ENCODE measurements at places on chromosomes 3 and 15.

GRCh38 chr15:89680282-89680873, 1.2 kb upstream of the PLIN1 start:
- H3K4me1 ChIP-seq = no peaks in the 10 kb centered on the region
- peaks cover 5% of the 10 kb centered on the region for H3K36me3 ChIP-seq
- no peaks in the 10 kb centered on the region for H3K27me3 ChIP-seq
- H3K27ac ChIP-seq = no peak overlapping the region
- H3K4me3 ChIP-seq = no peak overlapping the region

DNA sequence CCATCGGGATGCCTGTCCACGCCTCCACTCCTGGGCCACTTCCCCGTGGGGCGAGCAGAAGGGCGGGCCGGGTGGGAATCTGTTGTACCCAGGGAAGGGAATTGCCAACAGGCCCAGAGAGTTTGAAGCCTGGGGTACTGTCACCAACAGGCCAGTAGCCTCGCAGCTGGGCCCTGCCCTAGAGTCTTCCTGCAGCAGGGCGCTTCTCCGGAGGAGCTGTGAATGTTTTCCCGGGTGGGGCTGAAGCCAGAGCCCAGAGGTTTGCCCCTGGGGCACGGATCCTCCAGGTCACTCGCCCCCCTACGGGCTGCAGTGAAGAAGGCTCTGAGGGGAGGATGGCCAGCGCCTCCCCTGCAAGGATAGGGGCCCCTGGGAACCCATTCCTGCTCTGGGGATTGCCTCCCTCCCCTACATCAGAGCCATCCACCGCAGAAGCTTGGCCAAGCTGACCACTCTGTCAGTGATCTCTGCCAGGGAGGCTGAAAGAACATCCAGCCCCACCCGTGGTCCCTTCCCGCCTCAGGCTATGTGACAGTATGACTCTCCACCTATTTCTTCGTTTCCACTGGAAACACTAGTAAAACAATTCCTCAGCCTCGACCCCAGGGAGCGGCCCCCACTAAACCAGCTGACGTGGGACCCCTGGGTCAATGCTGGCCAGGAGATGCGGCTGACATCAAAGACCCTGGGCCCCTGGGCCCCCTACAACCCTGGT, 16.8 kb downstream of the CIDEC start:
- no peaks in the 10 kb centered on the region for H3K27me3 ChIP-seq
- no peak overlapping the region for H3K4me3 ChIP-seq
- H3K36me3 ChIP-seq = no peaks in the 10 kb centered on the region
- peaks cover 46% of the 10 kb centered on the region for H3K4me1 ChIP-seq
- DNase-seq = no peak

DNA sequence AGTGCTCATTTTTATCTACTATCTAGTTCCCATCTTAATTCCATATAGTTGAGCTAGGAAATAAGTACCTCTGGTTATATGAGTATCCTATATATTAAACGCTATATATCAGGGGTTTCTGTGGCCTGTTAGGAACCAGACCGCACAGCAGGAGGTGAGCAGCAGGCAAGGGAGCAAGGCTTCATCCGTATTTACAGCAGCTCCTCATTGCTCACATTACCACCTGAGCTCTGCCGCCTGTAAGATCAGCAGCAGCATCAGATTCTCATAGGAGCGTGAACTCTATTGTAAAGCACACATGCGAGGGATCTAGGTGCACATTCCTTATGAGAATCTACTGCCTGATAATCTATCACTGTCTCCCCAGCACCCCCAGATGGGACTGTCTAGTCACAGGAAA, 23.0 kb downstream of the GSK3B start:
- H3K27me3 ChIP-seq = no peaks in the 10 kb centered on the region
- no peak overlapping the region for H3K27ac ChIP-seq
- no peak overlapping the region for H3K4me3 ChIP-seq

- DNase-seq = no peak
- H3K27me3 ChIP-seq = no peaks in the 10 kb centered on the region
- no peak overlapping the region for H3K27ac ChIP-seq
- no peak overlapping the region for H3K4me3 ChIP-seq
- H3K36me3 ChIP-seq = no peaks in the 10 kb centered on the region
- H3K4me1 ChIP-seq = no peaks in the 10 kb centered on the region
Measured at GRCh38 chr3:107861422-107861821, 229.4 kb downstream of the CD47 start.

DNA sequence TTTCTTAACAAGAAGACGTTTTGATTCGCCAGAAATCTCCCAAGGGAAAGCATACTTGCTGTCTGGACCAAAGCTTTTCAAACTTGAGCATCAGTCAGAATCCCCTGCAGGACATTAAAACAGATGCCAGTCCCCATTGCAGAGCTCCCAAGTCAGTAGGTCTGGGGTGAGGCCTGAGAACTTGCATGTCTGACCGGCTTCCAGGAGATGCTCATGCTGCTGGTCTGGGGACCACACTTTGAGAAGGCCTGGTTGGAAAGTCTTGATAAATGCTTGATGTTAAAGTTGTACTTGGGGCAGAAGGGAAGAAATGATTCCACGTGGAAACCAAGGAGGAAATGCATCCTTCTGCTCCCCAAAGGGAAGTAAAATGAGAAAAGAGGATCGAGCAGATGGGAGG, 24.3 kb upstream of the CAV3 start:
- no peak for DNase-seq
- no peak overlapping the region for H3K4me3 ChIP-seq
- H3K27ac ChIP-seq = no peak overlapping the region
- H3K4me1 ChIP-seq = no peaks in the 10 kb centered on the region

- no peak overlapping the region for H3K4me3 ChIP-seq
- peaks cover 3% of the 10 kb centered on the region for H3K27me3 ChIP-seq
- no peaks in the 10 kb centered on the region for H3K4me1 ChIP-seq
Measured at GRCh38 chr15:84023636-84024035, 211.9 kb upstream of the GOLGA6L4 start.

DNA sequence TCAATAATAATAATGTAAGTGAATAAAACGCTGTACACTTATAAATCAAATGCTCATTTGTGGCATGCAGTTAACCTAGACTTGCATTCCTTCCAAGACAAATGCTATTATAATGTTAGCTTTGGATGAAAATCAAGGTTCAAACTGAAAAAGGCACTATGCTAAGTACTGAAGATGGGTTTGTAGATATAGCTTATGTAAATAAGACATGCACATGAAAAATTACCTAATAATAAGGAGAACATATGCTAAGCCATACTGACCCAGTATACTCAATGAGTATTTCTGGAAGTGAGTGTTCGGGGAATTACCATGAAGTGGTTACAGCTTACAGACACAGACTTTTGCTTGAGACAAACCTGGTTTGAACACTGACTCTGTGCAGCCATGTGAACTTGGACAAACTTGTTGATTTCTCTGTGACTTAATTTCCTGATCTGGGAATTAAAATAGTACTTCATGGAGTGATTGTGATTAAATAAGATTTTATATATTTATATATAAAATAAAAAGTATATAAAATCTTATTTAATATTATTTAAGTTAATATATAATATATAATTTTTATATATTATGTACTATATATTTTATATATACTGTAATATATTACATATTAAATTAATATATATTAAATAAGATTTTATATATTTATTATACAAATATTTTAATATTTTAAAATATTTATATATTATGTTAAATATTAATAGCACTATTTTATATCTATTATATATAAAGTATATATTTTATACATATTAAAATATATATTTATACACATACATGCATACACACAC, 159.2 kb downstream of the ZPLD1 start:
- DNase-seq = no peak
- H3K36me3 ChIP-seq = no peaks in the 10 kb centered on the region
- no peaks in the 10 kb centered on the region for H3K27me3 ChIP-seq
- no peak overlapping the region for H3K27ac ChIP-seq
- no peaks in the 10 kb centered on the region for H3K4me1 ChIP-seq
- no peak overlapping the region for H3K4me3 ChIP-seq

GRCh38 chr15:83582381-83582780, 71.5 kb upstream of the ADAMTSL3 start:
- H3K27me3 ChIP-seq = no peaks in the 10 kb centered on the region
- H3K36me3 ChIP-seq = no peaks in the 10 kb centered on the region
- H3K4me3 ChIP-seq = no peak overlapping the region
- no peak for DNase-seq

DNA sequence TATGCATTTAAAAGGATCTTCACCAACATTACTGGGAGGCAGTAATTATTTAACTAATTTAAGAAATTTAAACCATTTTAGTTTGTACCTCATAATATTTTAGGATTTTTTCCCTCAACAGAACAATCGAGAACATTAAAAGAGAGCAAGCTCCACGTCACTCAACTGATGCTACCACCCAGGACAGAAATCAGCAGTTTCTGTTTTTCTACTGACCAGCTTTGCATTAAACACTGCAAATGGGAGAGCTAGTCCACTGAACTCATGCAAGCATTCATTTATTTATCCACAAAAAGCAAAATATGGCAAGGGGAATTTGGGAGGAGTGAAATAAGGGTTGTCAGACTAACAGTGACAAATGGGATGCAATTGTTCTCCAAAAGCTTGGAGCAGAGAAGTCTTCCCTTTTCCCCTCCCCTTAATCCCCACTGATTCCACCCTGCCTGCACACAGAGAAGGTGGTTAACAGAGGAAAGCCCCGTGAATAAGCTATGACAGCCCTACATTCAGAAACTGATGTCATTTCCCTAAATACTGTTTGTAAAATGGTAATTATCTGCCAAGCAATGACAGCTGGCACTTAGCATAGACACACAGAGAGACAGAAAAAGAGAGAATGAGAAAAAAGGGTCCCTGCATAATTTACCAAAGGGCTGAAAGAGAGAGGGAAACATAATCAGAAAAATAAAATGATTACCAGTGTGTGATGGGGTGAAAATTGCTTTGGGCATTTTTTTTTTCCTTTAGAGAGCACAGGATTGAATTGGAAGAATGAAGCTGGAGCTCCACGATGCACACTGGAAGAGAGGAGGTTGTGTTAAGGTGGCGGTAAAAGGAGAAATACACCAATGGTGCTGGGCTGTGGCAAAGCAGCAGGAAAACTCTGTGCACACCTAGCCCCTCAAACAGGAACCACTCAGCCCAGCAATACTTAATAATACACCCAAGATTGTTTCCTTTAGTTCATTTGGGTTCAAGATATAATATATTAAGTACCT, 777.4 kb downstream of the TUSC7 start:
- no peak for DNase-seq
- H3K4me3 ChIP-seq = no peak overlapping the region
- no peaks in the 10 kb centered on the region for H3K36me3 ChIP-seq
- H3K27me3 ChIP-seq = no peaks in the 10 kb centered on the region
- no peak overlapping the region for H3K27ac ChIP-seq

DNA sequence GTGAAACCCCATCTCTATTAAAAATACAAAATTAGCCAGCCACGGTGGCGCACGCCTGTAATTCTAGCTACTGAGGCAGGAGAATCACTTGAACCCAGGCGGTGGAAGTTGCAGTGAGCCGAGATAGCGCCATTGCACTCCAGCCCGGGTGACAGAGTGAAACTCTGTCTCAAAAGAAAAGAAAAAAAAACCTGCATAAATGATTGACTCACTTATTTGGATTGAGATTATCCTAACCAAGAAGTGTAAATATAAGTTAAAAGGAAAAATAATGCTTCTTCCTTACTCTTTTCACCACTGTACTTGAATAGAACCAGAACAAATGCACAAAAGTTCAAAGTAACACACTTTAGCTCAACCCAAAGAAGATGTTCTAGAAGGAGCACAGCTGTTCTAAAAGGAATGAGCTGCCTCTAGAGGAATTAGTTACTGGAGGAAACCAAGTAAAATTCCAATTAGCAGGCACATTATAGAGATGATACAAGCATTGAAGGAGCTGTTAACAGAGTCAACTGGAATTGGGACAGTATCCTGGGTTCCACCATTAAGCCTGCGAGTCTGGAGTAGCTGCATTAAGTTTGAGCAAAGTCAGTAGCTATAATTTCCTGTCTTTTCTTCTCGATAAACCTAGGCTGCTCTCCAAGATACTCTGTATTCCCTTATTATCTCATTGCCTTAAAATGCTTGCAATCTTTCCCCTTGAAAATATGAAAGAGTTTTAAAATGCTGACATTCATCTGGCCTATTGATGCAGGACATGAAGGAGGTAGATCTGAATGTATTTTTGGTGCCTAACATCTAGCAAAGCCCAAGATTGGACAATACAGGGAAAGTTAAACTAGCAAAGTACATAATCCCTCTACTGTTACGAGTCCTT, 9.5 kb downstream of the MTHFS start:
- no peaks in the 10 kb centered on the region for H3K4me1 ChIP-seq
- no peak overlapping the region for H3K4me3 ChIP-seq
- H3K27ac ChIP-seq = no peak overlapping the region
- no peaks in the 10 kb centered on the region for H3K27me3 ChIP-seq
- H3K36me3 ChIP-seq = peaks cover 52% of the 10 kb centered on the region

- no peak for DNase-seq
- no peaks in the 10 kb centered on the region for H3K27me3 ChIP-seq
- H3K27ac ChIP-seq = no peak overlapping the region
- H3K4me1 ChIP-seq = no peaks in the 10 kb centered on the region
Measured at GRCh38 chr3:172506094-172506493, 17.1 kb downstream of the TNFSF10 start.

- H3K36me3 ChIP-seq = peaks cover 2% of the 10 kb centered on the region
- H3K4me3 ChIP-seq = peak overlapping the region; percentile 66
- peak overlapping the region; percentile 78 for H3K27ac ChIP-seq
- H3K27me3 ChIP-seq = no peaks in the 10 kb centered on the region
- H3K4me1 ChIP-seq = peaks cover 14% of the 10 kb centered on the region
Measured at GRCh38 chr3:179072100-179072438, 460 bp upstream of the ZMAT3 start.

GRCh38 chr3:191401775-191402357, 59.1 kb upstream of the PYDC2 start:
- H3K4me3 ChIP-seq = no peak overlapping the region
- no peak overlapping the region for H3K27ac ChIP-seq
- no peak for DNase-seq
- H3K27me3 ChIP-seq = no peaks in the 10 kb centered on the region
- H3K36me3 ChIP-seq = no peaks in the 10 kb centered on the region

DNA sequence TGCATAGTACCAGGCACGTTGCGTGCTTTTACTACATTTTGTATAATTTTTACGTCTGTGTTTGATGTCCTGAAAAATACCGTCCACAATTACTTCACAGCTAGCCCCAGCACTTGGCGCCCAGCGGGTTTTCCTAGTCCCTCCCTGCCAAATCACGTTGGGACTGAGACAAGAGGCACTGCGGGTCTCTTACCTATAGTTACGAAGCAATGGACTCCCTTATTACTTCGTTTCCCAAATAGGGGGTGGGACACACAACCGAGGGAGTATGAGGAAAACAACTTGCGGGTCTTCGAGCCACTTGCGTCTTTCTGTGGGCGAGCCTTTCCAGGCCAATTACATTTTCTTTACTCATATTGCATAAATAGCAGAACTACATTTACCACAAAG, 620 bp upstream of the CMSS1 start:
- H3K27me3 ChIP-seq = no peaks in the 10 kb centered on the region
- peak overlapping the region; percentile 82 for H3K27ac ChIP-seq
- H3K4me1 ChIP-seq = peaks cover 5% of the 10 kb centered on the region
- no peaks in the 10 kb centered on the region for H3K36me3 ChIP-seq
- peak overlapping the region; percentile 58 for H3K4me3 ChIP-seq
- DNase-seq = no peak
